ENCODE measurements at places on chromosomes 12 and 14.

- no peak for DNase-seq
Measured at GRCh38 chr12:53625373-53625945, 723 bp downstream of the ATF7 start.

GRCh38 chr12:25785134-25785533 is 173.3 kb upstream of the RASSF8 start:
- DNase-seq: no peak

- no peak for DNase-seq
Measured at GRCh38 chr12:65156366-65156841, 13.0 kb upstream of the LEMD3 start.

GRCh38 chr12:115394496-115395220 is 710.7 kb upstream of the TBX3 start:
- no peak for DNase-seq

DNA sequence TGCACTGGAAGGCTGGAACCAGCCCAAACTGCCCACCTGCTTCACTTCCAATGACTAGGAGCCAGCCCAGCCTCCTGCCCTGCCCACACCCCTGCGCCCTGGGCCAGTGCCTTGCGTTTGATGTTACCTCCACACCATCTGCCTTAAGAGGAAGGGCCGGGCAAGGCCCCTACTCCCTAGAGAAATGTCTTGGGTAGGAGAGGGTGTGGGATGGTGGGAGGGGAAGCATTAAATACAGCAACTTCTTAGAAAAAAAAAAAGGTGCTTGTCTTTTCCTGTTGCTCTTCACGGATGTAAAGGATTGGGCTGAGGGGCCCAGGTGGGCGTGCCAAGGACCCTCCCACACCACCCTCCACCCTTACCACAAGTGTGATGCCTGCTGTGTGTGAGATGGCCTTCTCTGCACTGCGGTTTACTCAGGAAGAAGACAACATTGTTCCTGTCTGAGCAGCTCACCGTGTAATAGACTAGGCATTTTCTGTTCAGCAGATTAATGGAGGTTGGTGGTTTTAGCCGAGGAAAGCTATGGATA is 99.9 kb downstream of the NINJ2 start:
- DNase-seq: peak; percentile 81

- peak; percentile 47 for DNase-seq
Measured at GRCh38 chr12:39620659-39621658, 1.4 kb upstream of the ABCD2 start.

- DNase-seq: peak; percentile 37
Measured at GRCh38 chr12:121812921-121813896, 9.4 kb downstream of the SETD1B start.

DNA sequence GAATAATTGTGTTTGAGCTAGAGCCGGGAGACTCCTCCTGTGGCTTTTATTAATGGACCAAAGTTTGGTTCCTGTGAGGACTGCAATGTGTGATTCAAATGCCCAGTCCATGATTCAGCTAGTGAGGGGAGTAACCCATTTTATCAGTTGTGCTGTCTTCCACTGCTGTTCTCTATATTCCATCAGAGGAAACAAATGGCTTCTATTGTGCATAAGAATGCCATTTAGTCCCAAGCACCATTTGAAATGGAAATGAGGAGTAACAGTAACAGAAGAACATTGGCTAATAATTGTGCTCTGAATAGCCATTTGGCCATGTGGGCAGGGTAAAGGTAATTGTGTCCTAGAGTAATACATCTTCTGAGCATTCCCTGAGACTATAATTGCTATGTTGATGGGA is 642.7 kb downstream of the DIO2 start:
- no peak for DNase-seq

DNA sequence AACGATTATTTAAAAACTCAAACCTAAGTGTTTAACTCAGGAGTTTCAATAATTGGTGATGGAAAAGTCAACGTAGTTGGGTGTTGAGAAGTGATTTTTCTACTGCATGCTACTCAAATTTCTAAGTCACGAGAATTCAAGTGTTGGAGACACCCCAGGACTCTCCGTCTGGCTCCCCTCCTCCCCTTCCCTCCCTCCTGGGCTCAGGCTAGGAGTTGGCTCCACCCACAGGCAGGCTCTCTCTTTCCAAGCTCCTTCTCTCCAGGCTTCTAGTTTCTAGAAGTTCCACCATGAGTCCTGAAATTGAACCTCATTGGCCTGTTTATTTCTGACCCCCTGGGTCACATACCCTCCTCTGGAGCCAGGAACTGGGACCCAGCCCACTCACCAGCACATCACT is 73.0 kb downstream of the TMEM132D start:
- no peak for DNase-seq

GRCh38 chr12:42407306-42407705 is 81.3 kb downstream of the PPHLN1 start:
- DNase-seq: no peak
